ENCODE measurements at places on chromosomes 1 and 21.
A peak's percentile ranks its signal among the peaks of the same experiment; 100 is the strongest.

DNA sequence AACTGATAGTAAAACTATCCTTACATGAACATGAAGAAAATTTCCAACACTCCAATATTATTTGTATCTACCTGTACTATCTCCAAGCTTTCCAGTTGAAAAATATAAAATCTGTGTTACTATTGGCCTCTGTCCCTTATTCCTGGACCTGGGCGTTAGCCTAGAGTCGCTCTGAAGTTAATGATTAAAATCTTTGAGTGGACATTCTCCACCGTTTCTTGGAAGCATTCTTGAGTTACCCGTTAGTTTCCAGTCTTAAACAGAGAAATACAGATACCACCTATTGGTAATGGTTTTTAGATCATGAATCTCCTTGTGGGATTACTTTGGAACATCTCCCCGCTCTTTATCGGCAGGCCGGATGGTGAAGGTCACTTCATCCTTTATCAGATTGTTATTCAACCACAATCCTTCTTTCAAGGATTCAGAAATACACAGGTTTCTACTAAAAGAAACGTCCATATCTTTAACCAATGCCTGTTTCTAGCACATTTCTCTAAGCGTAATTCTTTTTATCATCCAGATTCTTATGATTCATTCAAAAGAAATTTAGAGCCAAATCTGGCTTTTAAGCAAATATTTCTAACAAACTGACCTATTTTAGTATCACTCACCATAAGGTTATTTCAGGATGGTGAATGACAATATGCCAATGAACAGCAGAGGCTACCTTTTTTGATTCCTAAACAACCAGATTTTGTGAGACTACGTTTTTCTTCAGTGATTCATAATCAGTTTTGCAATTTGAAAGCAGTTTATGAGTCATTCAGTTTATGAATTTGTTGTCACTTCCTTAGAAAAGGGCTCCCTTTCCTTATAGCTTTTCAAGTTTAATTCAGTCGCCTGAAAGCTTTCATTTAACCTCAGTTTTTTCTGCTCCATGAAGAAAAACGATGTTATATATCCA is 70.2 kb upstream of the ERRFI1 start:
- peak; percentile 37 for DNase-seq

GRCh38 chr21:38982096-38982495 is 176.4 kb downstream of the ETS2 start:
- DNase-seq: no peak

DNA sequence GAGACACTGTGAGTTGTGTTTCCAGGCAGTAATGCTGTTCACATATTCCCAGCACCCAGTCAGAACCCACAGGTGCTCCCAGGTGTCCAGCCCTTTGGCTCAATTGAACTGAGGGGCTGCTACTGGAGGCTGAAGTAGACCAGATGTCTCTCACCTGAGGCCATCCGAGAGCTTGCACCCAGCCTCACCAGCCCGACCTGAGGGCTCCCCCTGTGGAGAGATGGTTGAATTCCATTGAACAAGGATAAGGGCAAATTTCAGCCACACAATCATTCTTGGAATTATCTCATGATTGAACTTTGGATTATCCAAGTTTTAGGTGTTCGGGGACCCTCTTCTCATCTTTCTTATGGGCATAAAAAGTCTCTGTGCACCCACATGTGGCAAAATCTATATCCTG is 52.1 kb downstream of the OBSCN start:
- DNase-seq: no peak

DNA sequence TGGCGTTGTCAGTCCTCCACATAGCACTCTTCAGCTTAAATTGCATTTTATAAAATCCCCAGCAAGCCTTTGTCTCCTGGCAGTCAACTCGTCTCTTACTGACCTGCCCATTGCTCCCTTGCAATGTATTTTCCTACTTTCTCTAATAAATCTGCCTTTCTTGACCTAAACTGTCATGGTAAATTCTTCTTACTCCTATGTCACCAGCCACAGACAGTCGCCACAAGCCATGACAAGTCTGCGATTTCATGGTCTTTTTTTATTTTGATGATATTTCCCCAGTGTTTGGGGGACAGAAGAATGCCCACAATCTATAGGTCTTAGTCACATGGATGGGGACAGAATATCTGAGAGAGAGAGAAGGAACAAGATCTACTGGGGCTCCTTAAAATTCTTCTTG is 8.4 kb downstream of the IFNAR2 start:
- DNase-seq: no peak

GRCh38 chr1:166378805-166379204 is 212.0 kb upstream of the FAM78B start:
- no peak for DNase-seq

DNA sequence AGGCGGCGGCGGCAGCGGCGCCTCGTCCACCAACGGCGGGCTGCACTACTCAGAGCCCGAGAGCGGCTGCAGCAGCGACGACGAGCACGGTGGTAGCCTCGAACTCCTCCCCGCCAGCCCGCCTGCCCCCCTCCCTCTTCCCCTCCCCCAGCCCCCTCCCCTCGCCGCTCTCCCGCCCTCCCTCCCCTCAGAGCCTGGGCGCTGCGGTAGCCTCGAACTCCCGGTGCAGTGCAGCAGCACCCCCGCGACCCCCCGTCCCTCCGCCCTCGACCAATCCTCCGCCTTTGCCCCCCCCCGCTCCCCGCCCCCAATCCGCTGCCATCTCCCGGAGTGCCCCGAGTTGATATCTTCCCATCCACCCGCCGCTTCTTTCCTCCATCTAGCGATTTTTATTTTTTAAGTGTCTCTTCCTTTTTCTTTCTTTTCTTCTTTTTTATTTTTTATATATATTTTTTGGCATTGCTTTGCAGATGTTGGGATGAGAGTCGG is 516 bp downstream of the RCOR3 start:
- no peak for DNase-seq

- DNase-seq: no peak
Measured at GRCh38 chr1:220420726-220421125, 107.2 kb upstream of the MARK1 start.

DNA sequence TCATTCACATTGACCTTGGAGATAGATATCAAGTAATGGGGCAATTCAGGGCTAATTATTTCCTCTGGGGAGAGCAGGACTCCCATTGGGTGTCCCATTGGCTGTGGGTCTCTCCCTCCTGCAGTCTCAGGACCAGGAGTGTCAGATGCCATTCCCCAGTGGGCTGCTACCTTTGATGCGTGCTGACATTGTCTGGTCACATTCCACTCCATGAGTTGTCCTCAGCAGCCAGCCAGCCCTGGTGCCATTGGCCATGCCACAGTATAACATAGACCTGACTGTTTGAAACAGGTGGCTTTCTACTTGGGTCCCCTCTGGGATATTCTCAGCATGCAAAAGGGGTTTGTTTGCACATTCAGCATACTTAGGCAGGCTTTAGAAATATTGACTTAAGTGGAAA is 118.5 kb downstream of the MRPS6 start:
- DNase-seq: no peak

- peak; percentile 13 for DNase-seq
Measured at GRCh38 chr1:96416701-96417444, 304.7 kb upstream of the PTBP2 start.

GRCh38 chr1:34412598-34413370 is 236.1 kb downstream of the C1orf94 start:
- DNase-seq: no peak

DNA sequence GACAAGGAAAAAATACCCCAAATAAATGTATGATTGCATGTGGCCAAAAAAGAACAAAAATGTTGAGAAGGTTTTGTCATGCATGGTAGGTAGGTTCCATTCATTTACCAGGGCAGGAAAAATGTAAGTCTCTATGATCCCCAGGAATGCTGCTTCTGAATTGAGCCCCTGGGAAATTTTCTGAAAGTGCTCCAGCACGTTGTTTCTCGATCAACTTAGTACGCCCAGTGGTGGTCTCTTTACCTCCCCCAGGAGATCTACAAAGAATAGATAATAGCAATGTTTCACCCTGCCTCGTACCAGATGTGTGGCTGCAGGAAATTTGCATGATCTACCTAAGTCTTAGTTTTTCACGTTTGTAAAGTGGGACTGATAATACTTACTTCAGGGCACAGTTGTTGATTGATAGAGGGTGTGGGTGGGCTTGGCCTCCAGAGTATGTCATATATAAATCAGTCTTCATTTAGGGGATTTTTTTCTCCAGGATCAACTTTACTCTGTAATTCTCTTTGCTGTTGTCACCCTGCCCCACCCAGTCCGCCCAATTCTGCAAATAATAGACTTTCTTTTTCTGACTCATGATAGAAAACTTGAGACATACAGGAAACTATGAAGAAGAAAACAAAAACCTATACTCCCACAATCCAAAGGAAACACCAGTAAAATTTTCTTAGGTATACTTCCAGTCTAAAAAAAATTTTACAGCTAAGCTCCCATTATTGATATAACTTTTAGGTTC is 462.0 kb upstream of the RUNX1 start:
- no peak for DNase-seq

DNA sequence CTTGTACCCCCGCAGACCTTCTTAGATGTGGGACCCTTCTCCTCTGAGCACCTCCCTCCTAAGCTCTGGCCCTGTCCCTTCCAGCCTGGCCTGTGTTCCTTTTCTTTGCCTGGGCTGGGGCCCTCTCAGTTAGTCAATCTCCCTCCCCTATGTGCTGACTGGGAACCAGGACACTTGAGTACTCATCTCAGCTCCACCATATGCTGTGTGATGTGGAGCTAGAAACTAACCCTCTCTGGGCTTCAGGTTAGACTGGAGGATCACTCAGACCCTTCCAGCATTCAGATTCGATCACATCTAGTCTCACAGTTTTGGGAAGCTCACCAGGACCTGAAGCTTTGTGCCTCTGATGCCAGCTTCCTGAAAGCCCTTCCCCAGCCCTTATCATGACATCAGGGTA is 40.6 kb downstream of the TRIM62 start:
- DNase-seq: no peak

DNA sequence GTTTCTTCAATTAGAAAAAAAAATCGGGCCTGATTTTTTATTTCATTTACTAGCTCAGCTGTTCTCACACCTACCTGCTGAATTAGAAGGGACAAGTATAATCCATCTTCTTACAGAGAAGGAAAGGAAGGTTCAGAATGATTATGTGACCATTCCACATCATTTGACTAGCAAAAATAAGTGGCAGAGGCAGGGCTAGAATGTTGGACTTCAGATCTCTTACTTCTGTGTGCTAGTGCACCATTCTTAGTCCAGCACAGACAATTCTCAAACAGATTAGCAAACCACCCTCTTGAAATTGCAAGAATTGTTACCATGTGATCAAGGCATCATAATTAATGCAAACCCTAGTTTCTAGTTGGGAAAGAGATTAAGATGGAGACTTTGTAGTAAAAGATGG is 32.7 kb downstream of the CTH start:
- no peak for DNase-seq
